Liver (tissue), 10 donors: ENCODE measurements at places on chromosomes 3 and 15. TPM values are rescaled to one million over a fixed set of nuclear protein-coding genes. Genes with fewer than 3 reads are reported as not detected.

GRCh38 chr15:79977431-79978054, 6.5 kb upstream of the BCL2A1 start:
- DNase-seq, result no peak

DNA sequence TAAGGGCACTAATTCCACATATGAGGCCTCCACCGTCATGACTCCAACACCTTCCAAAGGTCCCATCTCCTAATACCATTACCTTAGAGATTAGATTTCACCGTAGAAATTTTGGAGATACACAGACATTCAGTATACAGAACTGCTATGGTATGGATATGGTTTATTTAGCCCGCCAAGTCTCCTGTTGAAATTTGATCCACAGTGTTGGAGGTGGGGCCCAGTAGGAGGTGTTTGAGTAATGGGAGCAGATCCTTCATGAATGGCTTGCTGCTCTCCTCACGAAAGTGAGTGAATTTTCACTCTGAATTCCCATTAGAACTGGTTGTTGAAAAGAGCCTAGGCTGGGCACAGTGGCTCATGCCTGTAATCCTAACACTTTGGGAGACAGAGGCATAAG, 7.4 kb downstream of the MKRN3 start:
- DNase-seq, result no peak

DNA sequence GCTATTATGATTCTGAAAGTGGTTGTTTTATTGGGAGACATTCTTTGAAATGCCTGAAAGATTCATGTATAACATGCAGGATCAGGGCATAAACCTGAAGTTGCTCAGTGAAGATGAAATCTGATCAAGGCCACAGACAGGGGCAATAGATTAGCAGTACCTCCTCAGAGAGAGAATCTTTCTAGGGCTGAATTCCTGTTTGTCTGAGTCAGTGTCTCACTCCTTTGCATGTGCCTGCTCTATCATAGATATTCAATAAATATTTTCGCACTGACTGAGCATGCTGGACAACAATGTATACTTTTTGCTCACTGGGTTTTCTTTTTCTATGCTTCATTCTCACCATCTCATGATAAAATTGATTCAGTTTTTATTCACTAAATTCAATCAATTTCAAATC, 49.8 kb upstream of the PFN2 start:
- no peak for DNase-seq

GRCh38 chr15:58019503-58020376, 45.8 kb downstream of the ALDH1A2 start:
- no peak for DNase-seq

Gene RAB6B
- total RNA-seq, result 2.8 TPM

Gene GOLGA6B
- total RNA-seq, result 1.0 TPM
